ENCODE measurements at places on chromosomes 4 and X.
A peak's percentile ranks its signal among the peaks of the same experiment; 100 is the strongest.

- no peaks in the 10 kb centered on the region for H3K27me3 ChIP-seq
- H3K4me1 ChIP-seq = peaks cover 14% of the 10 kb centered on the region
- no peak overlapping the region for H3K4me3 ChIP-seq
- no peaks in the 10 kb centered on the region for H3K36me3 ChIP-seq
Observed at GRCh38 chrX:69028006-69028760, 137.1 kb downstream of the PJA1 start.

- no peaks in the 10 kb centered on the region for H3K27me3 ChIP-seq
- H3K36me3 ChIP-seq = no peaks in the 10 kb centered on the region
- DNase-seq = no peak
- no peak overlapping the region for H3K27ac ChIP-seq
- no peaks in the 10 kb centered on the region for H3K4me1 ChIP-seq
Observed at GRCh38 chr4:163949976-163950601, 455.6 kb downstream of the TMA16 start.

DNA sequence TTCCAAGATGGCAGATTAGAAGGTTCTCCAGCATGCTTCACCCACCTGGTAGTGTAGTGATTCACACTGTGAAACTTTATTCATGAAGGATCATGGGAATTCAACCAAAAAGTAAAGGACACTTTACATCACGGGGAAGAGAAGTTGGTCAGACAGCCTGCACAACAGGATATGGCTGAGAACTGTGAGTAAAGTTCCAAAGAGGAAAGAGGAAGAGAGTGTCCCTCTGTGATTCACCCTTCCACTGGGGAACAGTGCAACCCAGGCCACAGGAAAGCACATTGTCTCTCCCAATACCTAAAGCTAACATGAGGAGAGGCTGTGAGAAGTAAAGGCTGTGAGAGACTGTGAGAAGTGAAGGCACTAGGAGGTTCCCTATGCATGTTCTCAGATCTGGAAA lies 137.2 kb downstream of the STPG2 start:
- no peak for DNase-seq
- H3K36me3 ChIP-seq = no peaks in the 10 kb centered on the region
- H3K4me1 ChIP-seq = no peaks in the 10 kb centered on the region
- H3K27me3 ChIP-seq = no peaks in the 10 kb centered on the region
- H3K27ac ChIP-seq = no peak overlapping the region

DNA sequence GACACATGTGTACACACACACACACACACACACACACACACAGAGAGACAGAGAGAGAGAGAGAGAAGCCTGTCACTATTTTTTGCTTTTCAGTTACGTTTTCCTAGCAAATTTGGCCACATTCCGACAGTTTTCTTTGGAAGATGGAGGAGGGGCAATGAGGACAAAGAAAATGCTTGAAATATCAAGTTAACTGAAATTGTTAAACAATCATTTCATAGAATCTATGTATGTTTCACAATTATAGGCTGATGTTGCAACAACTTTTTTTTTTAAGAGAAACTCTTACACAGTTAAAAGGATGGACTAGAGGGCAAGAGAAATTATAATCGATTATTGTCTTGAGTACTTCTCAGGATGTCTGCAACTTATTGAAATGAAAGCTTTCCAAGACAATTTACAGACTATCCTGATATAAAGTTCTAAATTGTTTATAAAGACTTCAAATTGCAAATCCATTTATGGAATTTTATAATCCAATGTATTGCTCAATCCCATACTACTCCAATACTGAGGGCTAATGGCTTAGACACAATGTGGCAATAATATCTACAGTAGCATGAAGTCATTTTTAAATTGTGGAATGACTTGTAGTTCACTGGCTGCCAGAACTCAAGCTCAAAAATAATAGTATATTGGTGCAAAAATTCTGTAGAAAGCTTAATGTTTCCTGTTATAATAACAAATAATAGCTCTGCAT lies 647.0 kb upstream of the PCDH7 start:
- H3K27me3 ChIP-seq = no peaks in the 10 kb centered on the region
- no peak for DNase-seq
- H3K27ac ChIP-seq = no peak overlapping the region
- no peak overlapping the region for H3K4me3 ChIP-seq
- H3K36me3 ChIP-seq = no peaks in the 10 kb centered on the region

GRCh38 chrX:44344194-44344593 lies 722 bp upstream of the EFHC2 start:
- DNase-seq = peak; percentile 43
- peak overlapping the region; percentile 58 for H3K4me3 ChIP-seq
- no peaks in the 10 kb centered on the region for H3K36me3 ChIP-seq
- no peak overlapping the region for H3K27ac ChIP-seq

GRCh38 chrX:155134255-155134654 lies 62.9 kb downstream of the BRCC3 start:
- H3K4me1 ChIP-seq = no peaks in the 10 kb centered on the region
- no peak for DNase-seq
- no peak overlapping the region for H3K27ac ChIP-seq
- H3K4me3 ChIP-seq = no peak overlapping the region
- H3K27me3 ChIP-seq = no peaks in the 10 kb centered on the region

GRCh38 chrX:74231625-74232024 lies 72.4 kb upstream of the ZCCHC13 start:
- peaks cover 19% of the 10 kb centered on the region for H3K4me1 ChIP-seq
- no peak overlapping the region for H3K27ac ChIP-seq
- no peaks in the 10 kb centered on the region for H3K27me3 ChIP-seq

GRCh38 chr4:96152824-96153223 lies 312.9 kb downstream of the PDHA2 start:
- H3K4me3 ChIP-seq = no peak overlapping the region
- no peaks in the 10 kb centered on the region for H3K36me3 ChIP-seq
- H3K27me3 ChIP-seq = no peaks in the 10 kb centered on the region
- no peaks in the 10 kb centered on the region for H3K4me1 ChIP-seq
- H3K27ac ChIP-seq = no peak overlapping the region

DNA sequence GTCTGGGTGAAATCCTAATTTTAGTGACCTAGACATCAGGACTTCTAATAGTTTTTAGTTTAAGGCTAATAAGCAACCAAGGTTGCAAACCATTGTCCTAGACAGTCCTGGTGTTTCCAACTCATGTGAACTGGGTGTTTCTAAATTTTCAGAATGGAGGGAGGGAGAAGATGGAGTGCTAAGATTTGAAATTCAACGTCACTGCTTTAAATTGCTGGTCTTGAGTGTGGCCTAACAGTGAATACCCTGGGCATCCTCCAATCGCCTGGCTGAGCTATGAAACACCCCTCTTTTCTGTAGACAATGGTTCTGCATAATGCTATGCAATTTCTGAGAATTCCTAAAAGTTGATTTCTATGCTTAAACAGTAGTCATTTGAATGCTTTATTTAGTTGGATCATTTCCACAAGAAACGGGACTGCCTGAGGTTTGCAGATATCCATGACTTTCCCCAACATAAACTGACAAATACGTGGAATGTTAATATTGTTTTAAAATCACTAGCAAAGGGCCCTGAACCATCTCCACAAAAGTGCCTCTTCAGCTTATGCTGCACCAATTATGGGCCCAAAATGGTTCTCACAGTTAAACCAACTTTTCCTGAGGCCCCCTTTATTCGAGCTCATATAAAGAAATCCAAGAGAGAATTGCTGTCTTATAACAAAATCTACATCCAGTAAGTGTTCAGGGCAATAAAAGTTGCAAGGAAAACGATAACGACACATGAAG lies 1.1 kb downstream of the FBXL5 start:
- H3K4me1 ChIP-seq = peaks cover 18% of the 10 kb centered on the region
- peak overlapping the region; percentile 66 for H3K4me3 ChIP-seq
- H3K27me3 ChIP-seq = no peaks in the 10 kb centered on the region

GRCh38 chrX:3598709-3599108 lies 114.7 kb downstream of the PRKX start:
- H3K27me3 ChIP-seq = no peaks in the 10 kb centered on the region
- no peaks in the 10 kb centered on the region for H3K36me3 ChIP-seq
- no peaks in the 10 kb centered on the region for H3K4me1 ChIP-seq
- H3K4me3 ChIP-seq = no peak overlapping the region

- H3K27me3 ChIP-seq = no peaks in the 10 kb centered on the region
- no peaks in the 10 kb centered on the region for H3K4me1 ChIP-seq
- no peaks in the 10 kb centered on the region for H3K36me3 ChIP-seq
- no peak overlapping the region for H3K4me3 ChIP-seq
- DNase-seq = peak; percentile 76
- H3K27ac ChIP-seq = no peak overlapping the region
Observed at GRCh38 chrX:25968920-25969319, 169.2 kb upstream of the MAGEB18 start.

DNA sequence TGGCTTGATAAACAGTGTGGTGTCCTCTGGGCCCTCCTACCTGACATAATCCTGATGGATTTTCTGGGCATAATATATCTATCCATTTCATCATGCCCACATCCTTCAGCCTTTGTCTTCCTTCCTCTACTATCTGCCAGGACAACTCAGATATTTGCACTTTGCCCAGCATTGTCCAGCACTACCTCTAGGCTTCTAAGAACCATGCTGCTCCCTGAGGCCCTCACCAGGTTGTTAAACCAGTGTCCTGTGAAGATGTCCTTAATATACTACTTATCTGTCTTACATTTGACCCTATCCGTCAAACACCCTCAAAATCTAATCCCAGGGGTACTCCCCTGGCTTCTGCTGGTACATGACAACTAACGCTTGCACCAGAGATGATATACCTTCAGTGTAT lies 58.2 kb upstream of the MAML3 start:
- no peaks in the 10 kb centered on the region for H3K36me3 ChIP-seq
- no peak overlapping the region for H3K4me3 ChIP-seq
- DNase-seq = no peak
- H3K4me1 ChIP-seq = peaks cover 18% of the 10 kb centered on the region
- no peaks in the 10 kb centered on the region for H3K27me3 ChIP-seq

- no peaks in the 10 kb centered on the region for H3K27me3 ChIP-seq
- no peaks in the 10 kb centered on the region for H3K4me1 ChIP-seq
- H3K4me3 ChIP-seq = no peak overlapping the region
- H3K36me3 ChIP-seq = no peaks in the 10 kb centered on the region
Observed at GRCh38 chr4:21045119-21045518, 344.9 kb downstream of the PACRGL start.

- no peak for DNase-seq
- H3K27ac ChIP-seq = no peak overlapping the region
- H3K4me1 ChIP-seq = no peaks in the 10 kb centered on the region
- no peaks in the 10 kb centered on the region for H3K36me3 ChIP-seq
- no peaks in the 10 kb centered on the region for H3K27me3 ChIP-seq
Observed at GRCh38 chr4:6172093-6172926, 28.0 kb downstream of the JAKMIP1 start.

DNA sequence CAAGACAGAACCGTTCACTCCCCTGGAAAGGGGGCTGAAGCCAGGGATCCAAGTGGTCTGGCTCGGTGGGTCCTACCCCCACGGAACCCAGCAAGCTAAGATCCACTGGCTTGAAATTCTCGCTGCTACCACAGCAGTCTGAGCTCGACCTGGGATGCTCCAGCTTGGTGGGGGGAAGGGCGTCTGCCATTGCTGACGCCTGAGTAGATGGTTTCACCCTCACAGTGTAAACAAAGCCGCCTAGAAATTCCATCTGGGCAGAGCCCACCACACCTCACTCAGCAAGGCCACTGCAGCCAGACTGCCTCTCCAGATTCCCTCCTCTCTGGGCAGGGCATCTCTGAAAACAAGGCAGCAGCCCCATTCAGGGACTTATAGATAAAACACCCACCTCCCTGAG lies 13.4 kb upstream of the PBDC1 start:
- no peaks in the 10 kb centered on the region for H3K36me3 ChIP-seq
- DNase-seq = peak; percentile 40
- no peaks in the 10 kb centered on the region for H3K27me3 ChIP-seq
- H3K27ac ChIP-seq = no peak overlapping the region

GRCh38 chr4:17773135-17773698 lies 8.2 kb downstream of the FAM184B start:
- H3K4me1 ChIP-seq = no peaks in the 10 kb centered on the region
- H3K4me3 ChIP-seq = no peak overlapping the region
- H3K27ac ChIP-seq = no peak overlapping the region
- no peaks in the 10 kb centered on the region for H3K36me3 ChIP-seq
- no peaks in the 10 kb centered on the region for H3K27me3 ChIP-seq
- DNase-seq = no peak

GRCh38 chr4:25783943-25784342 lies 78.8 kb downstream of the SEL1L3 start:
- no peak overlapping the region for H3K27ac ChIP-seq
- no peak overlapping the region for H3K4me3 ChIP-seq
- H3K36me3 ChIP-seq = peaks cover 8% of the 10 kb centered on the region
- no peak for DNase-seq
- H3K4me1 ChIP-seq = no peaks in the 10 kb centered on the region

DNA sequence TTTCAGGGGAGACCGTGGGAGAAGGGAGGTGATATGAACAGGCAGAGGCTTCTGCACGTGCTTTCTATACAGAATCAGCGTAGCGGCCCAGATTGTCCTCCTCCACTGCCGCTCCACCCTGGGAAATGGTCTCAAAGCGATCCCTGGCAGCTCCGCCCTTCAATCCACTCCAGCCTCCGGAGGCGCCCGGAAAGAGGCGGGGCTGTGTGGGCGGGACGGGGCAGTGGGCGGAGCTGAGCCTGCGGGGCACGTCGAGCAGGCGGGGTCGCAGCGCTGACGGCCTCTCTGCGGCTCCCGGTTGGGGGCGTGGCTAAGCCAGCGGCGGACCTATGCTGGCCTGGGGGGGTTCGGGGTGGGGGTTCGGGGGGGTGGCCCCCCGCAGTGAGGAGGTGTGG lies 210 bp upstream of the SMIM10L2A start:
- H3K4me1 ChIP-seq = no peaks in the 10 kb centered on the region
- H3K4me3 ChIP-seq = peak overlapping the region; percentile 52
- H3K36me3 ChIP-seq = no peaks in the 10 kb centered on the region
- no peak overlapping the region for H3K27ac ChIP-seq
- DNase-seq = peak; percentile 81
- no peaks in the 10 kb centered on the region for H3K27me3 ChIP-seq

DNA sequence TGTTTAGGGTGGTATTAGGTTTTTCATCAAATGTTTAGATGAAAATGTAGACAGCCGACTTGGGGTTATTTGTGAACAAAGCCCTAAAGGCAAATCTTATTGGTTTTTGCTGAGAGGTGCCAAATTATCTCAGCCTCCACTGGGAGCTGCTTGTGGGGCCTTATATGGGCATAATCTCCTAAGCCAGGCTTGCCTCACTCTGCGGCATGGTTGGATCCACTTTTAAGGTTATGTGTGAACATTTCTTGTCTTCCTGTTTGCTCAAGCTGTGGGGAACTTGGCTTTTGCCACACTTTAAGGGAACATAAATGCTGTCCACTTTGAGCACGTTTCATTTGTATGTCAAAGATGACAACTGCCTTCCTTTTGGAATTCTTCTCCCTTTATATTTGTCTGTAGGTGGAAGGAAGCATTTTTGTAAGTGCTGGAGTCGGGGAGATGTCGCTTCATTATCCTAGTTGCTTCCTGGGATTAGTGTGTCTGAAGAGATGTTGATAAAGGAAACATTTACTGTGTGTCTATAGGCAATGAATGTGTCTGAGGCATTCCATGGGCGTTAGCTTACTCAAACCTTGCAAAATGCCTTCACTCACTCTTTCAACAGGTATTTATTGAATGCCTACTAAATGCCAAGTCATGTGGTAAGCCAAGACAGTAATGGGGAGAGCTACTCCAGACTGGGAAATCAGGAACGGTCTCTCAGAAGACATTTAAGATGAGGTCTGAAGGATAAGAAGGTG lies 78.3 kb downstream of the SLC9A6 start:
- no peaks in the 10 kb centered on the region for H3K4me1 ChIP-seq
- no peak overlapping the region for H3K4me3 ChIP-seq
- no peaks in the 10 kb centered on the region for H3K27me3 ChIP-seq
- DNase-seq = no peak

- no peaks in the 10 kb centered on the region for H3K36me3 ChIP-seq
- H3K4me3 ChIP-seq = no peak overlapping the region
- H3K27me3 ChIP-seq = no peaks in the 10 kb centered on the region
- peaks cover 17% of the 10 kb centered on the region for H3K4me1 ChIP-seq
Observed at GRCh38 chrX:100599456-100599855, 14.7 kb downstream of the TNMD start.

GRCh38 chr4:128068918-128069317 lies 7.8 kb downstream of the LARP1B start:
- H3K36me3 ChIP-seq = no peaks in the 10 kb centered on the region
- no peak overlapping the region for H3K4me3 ChIP-seq
- H3K4me1 ChIP-seq = peaks cover 18% of the 10 kb centered on the region
- H3K27ac ChIP-seq = no peak overlapping the region
